Panc1 (cell line): ENCODE measurements at places on chromosomes 12 and 14.
A peak's percentile ranks its signal among the peaks of the same experiment; 100 is the strongest.

DNA sequence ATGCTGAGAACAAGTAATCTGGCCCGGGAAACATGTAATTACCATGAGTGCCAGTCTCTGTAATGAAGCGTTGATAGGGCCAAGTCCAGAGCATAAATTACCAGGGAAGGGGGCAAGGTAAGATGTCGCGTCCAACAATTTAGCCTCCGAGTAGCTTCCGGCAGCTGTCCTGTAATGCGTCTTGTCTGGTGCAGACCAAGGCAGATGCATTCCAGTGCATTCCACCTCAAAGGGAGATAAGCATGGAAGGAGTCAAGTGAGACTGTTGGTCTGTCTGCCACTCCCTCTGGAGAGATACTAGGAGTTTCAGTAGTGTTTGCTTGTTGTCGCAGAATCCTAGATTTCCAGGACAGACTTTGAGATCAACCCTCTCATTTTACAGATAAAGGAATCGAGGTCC is 218.3 kb downstream of the AACS start:
- no peak for DNase-seq

DNA sequence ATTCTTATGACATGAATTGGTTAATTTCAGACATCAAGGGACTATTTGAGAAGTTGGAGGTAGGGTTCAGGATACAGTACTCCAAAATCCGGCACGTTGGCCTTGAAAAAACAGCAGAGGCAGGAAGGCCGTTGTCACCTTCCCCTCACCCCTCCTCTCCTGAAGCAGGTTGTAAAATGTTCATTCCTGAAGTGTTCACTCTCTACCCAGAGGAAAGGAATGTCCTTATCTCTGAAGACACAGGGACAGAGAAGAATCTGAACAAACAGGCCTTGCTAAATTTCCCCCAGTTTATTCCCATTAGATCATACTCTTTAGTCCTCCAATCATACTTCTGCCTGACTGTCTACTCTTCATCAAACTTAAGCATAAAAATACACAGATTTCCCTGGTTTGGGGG is 313.6 kb downstream of the ZFP36L1 start:
- no peak for DNase-seq

- DNase-seq: no peak
Observed at GRCh38 chr12:131209082-131210070, 255.7 kb downstream of the ADGRD1 start.

DNA sequence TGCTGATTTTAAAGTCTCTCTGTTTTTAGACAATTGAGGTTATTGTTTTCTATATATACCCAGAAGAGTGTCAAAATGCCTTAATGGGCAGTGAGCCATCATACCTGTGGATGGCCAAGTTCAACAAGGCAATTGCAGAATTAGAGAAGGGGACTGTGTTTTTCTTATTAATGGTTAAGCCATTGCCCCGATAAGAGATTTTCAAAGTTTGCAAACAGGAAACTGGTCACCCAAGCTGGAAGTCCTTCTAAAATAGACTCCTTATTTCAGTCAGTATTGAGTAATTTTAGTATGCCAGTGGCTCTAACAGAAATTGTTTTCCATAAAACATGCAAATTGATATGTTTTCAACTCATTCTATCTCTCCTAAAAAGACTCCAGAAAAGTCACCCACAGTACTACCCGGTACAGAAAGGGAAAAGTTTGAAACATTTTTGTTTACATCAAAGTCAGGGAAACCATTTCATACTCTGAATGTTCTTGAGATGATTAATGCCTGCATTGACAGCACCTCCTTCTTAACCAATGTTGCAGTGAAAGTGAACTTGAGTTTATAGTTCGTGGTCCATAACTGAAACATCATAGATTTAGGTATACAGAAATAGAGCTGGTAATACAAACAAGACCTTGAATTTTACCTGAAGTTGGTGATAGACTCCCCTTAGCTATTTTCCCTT is 191.1 kb downstream of the TMX1 start:
- DNase-seq: no peak

DNA sequence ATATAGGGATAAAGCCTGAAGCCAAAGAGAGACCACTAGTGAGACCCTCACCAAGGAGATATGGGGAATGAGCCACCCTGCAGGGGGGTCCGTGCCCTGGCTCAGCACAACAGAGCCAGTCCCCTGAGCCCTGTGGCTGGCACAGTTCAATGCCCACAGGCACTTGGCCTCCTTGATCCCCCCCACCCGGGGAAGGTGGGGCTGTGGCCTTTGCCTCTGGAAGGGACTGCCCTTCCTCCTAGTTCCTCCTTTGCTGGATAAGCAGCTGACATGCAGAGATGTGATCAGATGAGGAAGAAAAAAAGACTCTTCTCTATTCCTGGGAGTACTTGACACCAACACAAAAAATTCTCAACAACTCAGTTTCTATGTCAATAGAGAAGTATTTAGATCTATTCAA is 19.9 kb downstream of the TTC7B start:
- no peak for DNase-seq

GRCh38 chr14:64823305-64823861 is 56.3 kb downstream of the SPTB start:
- no peak for DNase-seq

GRCh38 chr12:104201238-104202001 is 14.2 kb upstream of the TXNRD1 start:
- DNase-seq: peak; percentile 61

- no peak for DNase-seq
Observed at GRCh38 chr14:90302529-90303303, 29.0 kb downstream of the NRDE2 start.

DNA sequence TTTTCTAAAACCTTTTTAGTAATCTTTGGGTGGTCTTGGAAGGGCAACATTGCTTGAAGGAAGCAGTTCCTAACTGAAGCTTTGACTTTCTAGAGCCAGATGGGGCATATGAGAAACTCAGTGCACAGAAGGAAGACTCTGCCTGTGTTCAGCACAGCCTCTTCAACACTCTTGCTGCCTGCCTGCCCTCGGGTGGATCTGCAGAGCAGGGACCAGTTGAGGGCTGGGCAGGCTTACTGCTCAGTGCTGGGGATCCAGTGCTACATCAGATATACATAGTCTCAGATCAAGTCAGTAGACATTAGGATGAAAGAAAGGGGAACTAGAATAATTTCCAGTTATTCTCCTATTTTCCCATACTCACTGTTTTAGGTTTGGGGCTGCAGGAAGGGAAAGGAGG is 29.5 kb upstream of the TMX1 start:
- DNase-seq: no peak

- no peak for DNase-seq
Observed at GRCh38 chr12:67388331-67389138, 119.4 kb downstream of the CAND1 start.

GRCh38 chr14:67666750-67667449 is 7.5 kb downstream of the VTI1B start:
- DNase-seq: peak; percentile 28

- no peak for DNase-seq
Observed at GRCh38 chr12:89882050-89882449, 173.4 kb upstream of the ATP2B1 start.

DNA sequence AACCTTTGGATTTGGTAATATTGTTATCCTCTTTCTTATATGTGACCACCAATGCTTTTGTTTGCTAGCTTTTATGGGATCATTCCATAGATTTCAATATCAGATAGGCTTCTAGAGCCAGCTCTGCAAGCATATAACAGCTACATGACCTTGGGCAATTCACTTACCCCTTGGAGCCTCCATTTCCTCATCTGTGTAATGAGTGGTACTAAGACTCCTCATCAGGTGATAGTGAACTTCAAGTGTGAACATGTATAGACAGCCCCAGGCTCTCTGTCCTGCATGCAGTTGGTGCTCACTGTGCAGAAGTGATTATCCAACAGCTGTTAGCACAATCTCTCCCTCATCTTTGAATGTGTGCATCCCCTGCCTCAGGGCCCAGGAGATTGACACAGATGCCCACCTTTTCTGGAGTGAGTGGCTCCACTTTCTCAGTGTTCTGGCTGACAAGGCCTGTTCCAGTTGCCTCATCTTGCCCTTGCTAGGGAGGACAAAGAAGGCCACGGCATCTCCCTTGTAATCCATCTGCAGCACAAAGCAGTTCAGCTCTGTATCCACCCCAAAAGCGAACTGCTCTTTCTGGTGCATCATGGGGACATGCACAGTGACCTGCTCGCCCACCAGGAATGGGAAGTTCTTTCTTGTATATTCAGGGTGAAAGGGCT is 9.2 kb downstream of the SERPINA9 start:
- no peak for DNase-seq

DNA sequence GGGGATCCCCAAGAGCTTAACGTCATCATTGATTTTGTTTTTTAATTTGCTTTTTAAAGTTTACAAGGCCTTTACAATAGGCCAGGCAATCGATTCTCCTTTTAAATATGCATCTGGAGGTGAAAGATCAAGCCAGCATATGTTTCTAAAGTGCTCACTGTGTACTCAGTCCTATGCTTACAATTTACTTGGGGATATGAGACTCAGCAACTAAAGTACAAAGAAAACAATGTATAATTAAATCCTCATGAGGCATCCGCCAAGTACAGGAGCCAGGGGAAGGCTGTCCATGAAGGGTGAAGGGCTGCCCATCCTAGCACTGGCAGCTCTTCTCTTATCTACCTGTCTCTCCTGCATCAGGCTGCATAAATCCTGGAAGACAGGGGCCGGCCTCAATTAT is 11.8 kb downstream of the CCDC92 start:
- no peak for DNase-seq

DNA sequence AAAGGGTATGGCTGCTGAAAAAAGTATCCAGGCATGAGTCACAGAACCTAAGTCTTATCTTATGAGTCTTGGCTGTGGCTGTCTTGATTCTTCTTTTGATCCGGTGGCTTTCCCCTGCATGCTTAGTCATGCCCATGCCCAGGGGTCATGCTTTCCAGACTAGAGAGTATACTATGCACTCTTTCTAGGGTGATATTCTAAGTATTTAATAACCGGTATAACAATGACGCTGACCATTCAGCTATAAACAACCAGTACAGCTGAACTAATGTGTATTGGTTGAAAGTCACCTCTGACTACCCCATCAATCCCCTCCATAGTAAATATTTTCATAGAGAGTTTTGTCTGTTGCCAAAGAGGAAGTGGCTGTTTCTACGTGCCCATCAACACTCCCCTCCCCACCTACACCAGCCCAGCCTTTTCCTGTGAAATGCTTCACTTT is 34.7 kb upstream of the NRXN3 start:
- DNase-seq: no peak

- DNase-seq: no peak
Observed at GRCh38 chr12:105843561-105843960, 295.2 kb downstream of the NUAK1 start.

DNA sequence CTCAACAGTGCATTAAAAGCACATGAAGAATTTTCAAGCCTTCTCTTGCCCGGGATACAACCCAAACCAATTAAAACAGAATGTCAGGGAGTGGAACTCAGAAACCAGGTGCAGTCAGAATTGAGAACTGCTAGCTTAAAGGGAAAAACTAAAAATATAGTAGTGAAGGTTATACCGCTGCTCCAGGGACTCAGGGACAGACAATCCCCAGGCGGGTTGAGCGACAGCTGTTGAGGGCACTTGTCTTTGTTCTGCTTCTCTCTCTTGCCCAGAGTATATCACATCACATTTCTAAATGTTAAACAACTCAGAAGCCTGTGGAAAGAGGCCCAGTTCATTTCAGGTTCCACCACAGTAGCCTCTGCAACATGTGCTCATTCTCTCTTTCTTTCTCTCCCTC is 93.1 kb downstream of the SLC5A8 start:
- DNase-seq: no peak

DNA sequence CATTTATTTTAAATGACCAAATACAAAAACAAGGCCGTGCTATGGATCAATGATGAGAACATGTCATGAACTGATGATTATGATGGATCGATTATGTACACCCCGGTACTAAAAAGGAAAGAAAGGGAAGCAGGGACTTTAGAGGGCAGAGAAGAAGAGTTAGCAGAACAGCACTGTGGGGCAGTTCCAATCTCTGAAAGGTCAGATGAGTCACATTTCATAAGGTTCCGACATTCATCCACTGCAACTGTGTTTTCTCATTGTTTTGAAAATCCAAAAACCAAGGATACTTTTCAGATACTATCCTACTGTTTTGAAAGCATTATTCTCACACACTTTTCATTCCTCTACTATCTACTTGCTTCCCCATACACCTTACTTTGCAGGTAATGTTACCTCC is 169.3 kb downstream of the STXBP6 start:
- no peak for DNase-seq

- no peak for DNase-seq
Observed at GRCh38 chr14:92726135-92726932, 22.1 kb downstream of the LGMN start.

GRCh38 chr12:23640754-23641153 is 308.7 kb downstream of the SOX5 start:
- DNase-seq: no peak

DNA sequence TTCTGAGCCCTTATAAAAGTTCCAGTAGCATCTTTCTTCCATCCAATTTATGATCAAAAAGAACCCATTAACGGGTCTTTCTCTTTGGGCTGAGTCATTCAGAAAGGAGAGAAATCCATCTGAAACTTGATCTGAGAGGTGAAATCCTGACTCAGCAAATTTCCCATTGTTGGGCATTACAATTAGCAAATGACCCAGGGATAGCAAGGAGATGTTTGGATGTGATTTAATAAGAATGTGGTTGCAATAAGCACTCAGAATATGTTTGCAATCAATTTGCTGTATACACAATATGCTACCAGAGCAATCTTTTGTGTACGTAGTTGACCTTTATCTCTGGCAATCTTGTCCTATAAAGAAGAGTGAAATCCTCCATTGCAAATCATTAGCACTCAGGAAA is 122.7 kb downstream of the CCDC60 start:
- no peak for DNase-seq

GRCh38 chr14:31124197-31124596 is 83.4 kb downstream of the HECTD1 start:
- no peak for DNase-seq

GRCh38 chr14:23430723-23431085 is 4.8 kb downstream of the MYH7 start:
- DNase-seq: no peak

DNA sequence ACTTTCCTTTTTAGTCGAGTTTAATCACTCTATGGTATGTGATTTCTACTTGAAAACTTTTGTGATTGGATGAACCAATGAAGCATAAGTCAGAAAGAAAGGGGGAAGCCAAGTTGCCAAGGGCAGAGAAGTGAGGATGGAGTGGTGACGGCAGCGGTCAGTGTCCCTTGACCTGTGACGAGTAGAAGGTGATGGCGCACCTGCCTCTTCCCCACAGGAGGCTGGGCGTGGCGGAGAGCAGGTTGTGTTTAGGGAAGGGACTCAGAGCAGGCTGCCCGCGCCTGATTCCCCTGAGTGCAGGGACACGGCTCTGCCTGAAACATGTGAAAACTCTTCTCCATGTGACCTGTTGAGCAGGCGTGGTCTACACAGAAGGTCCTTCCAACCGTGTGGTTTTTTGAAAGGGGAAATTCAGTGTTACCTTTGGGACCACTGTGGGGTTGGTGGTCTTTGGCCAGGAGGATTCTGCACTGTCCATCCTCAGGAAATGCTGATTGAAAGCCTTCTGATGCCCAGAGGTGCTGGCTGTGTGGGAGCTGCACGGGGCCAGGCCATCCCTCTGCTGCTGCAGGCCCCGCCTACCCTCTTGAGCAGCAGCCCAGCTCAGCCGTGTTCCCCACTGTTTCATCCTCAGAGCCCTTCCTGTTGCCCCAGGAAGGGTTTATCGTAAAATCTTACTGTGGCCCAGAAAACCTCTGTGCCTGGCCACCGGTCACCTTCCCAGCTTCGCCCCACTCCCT is 23.5 kb upstream of the AMN start:
- no peak for DNase-seq

GRCh38 chr12:47781479-47782371 is 8.7 kb downstream of the SLC48A1 start:
- DNase-seq: no peak
